ENCODE measurements at places on chromosomes 2 and 18. TPM values are rescaled to one million over a fixed set of nuclear protein-coding genes. Genes with fewer than 3 reads are reported as not detected.

- no peak overlapping the region for H3K4me3 ChIP-seq
- no peak overlapping the region for H3K27ac ChIP-seq
- DNase-seq: no peak
- H3K4me1 ChIP-seq: no peaks in the 10 kb centered on the region
- no peaks in the 10 kb centered on the region for H3K36me3 ChIP-seq
Measured at GRCh38 chr2:146130290-146130689, 1610.4 kb upstream of the ZEB2 start.

DNA sequence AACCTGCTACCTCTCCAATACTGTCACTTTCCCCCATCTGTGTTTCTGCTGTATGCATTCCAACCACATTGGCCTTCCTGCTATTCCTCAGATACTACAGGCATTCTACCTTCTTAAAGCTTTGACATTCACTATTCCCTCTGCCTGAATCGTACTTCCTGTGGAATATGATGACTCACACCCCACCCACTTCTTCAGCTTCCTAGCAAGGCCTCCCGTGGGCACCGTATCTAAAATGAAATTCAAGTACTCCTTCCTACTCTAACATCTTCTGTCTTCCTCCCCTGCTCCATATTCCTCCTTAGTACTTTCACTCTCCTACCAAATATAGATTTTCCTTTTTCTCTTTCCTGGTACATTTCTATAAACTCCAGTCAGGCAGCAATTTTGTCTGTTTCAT lies 710.4 kb downstream of the RNF144A start:
- no peaks in the 10 kb centered on the region for H3K36me3 ChIP-seq
- H3K4me3 ChIP-seq: no peak overlapping the region
- no peaks in the 10 kb centered on the region for H3K27me3 ChIP-seq
- no peak for DNase-seq
- H3K4me1 ChIP-seq: no peaks in the 10 kb centered on the region

GRCh38 chr2:149038442-149039212 lies at the start of gene LYPD6B:
Gene LYPD6B, plus strand, starts transcription at chr2:149038699. Its CDS starts 92,250 bp downstream, at chr2:149130949.
- DNase-seq: no peak
- H3K27me3 ChIP-seq: no peaks in the 10 kb centered on the region
- H3K36me3 ChIP-seq: no peaks in the 10 kb centered on the region
- no peaks in the 10 kb centered on the region for H3K4me1 ChIP-seq
- peak within 1 kb of the TSS; percentile 39 for H3K4me3 ChIP-seq

DNA sequence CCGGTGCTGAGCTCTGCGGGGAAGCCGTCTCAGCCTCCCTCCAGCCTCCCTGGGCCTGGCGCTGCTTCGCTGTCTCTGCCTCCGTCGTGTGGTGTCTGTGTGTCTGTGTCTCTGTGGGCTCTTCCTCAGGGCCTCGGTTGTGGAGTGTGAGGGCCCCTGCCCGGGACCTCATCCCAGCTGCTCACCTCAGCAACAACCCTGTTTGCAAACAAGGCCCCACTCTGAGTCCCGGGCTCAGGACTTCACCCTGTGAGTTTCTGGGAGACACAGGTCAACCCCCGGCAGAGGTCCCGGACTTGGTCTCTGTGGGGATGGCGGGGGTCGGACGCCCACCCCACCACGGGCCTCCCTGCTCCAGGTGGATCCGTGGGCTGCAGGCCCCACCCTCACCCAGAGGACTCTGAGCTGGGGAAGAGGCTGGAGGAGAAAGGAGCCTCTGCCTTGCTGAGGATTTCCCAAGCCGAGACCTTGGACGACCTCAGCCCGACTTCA lies 127.4 kb upstream of the CTDP1 start:
- no peaks in the 10 kb centered on the region for H3K27me3 ChIP-seq
- DNase-seq: no peak
- no peak overlapping the region for H3K27ac ChIP-seq
- no peak overlapping the region for H3K4me3 ChIP-seq
- no peaks in the 10 kb centered on the region for H3K4me1 ChIP-seq
- no peaks in the 10 kb centered on the region for H3K36me3 ChIP-seq

GRCh38 chr2:212732860-212733259 lies 194.3 kb upstream of the ERBB4 start:
- no peaks in the 10 kb centered on the region for H3K27me3 ChIP-seq
- H3K36me3 ChIP-seq: no peaks in the 10 kb centered on the region
- H3K27ac ChIP-seq: no peak overlapping the region
- H3K4me1 ChIP-seq: no peaks in the 10 kb centered on the region

DNA sequence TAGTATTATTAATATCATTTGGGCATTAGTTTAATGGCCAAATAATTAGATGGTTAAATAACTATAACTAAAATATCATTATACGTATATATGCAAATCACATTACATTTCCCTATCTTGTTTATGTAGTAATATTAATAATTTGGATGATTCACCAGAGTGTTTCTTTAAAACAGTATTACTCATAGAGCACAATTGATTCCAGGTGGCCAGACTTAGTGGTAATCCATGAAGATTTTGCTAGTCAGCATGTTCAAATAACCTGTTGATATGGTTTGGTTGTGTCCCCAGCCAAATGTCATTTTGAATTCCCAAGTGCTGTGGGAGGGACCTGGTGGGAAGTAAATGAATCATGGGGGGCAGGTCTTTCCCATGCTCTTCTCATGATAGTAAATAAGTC lies 782.3 kb downstream of the LRP1B start:
- no peak overlapping the region for H3K4me3 ChIP-seq
- DNase-seq: no peak
- H3K27me3 ChIP-seq: no peaks in the 10 kb centered on the region
- H3K27ac ChIP-seq: no peak overlapping the region

DNA sequence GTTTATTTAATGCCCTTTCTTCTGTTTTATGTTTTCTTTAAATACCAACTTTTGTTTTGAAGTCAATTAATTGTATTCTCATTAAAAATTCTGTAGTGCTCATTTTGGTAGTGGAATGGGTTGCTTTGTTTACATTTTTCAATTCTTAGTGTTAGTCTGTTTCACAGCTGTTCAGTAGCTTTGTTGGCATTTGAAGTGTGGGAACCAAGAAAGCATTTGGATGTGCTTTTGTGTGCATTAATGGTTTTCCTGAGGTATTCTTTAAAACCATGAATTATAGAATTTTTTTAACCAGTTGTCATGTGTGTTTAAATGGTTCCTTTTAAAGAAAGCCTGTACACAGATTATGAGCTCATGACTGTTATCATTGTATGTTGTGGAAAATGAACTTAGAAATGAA lies 19.7 kb downstream of the MIB1 start:
- no peaks in the 10 kb centered on the region for H3K27me3 ChIP-seq
- H3K27ac ChIP-seq: no peak overlapping the region
- no peaks in the 10 kb centered on the region for H3K36me3 ChIP-seq
- no peak overlapping the region for H3K4me3 ChIP-seq

DNA sequence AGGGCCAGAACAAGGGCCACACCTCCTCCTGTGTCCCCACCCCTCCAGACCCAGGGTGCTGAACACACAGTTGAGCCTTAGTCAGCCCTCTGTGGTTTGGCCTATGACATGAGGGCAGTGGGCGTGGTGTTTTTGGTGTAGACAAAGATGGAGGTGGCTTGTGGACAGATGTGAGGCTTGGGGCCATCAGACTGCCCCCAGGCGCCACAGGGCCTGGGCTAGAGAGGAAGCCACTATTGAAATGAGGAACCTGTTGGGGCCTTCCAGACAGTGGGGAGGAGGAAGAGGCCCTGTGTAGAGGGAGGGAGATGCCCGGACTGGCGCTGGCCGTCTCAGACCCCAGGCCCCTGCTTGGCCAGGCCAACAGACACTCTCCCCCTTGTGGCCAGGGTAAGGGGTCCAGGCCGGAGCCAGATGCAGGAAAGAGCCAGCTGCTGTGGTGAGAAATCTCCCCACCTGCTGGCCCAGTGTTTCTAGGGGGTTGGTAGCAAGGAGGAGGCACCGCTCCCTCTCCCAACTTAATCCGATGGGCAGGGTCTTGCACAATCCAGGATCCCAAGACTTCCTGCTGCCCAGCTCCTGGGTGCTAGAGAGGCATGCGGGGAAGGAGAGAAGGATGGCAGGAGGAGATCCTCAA lies 53.8 kb downstream of the SMAD7 start:
- peak; percentile 81 for DNase-seq
- H3K4me3 ChIP-seq: no peak overlapping the region
- no peaks in the 10 kb centered on the region for H3K27me3 ChIP-seq
- H3K27ac ChIP-seq: peak overlapping the region; percentile 53
- H3K36me3 ChIP-seq: no peaks in the 10 kb centered on the region

UGT1A8 gene
- not detected for total RNA-seq

Data from right atrium auricular region (tissue), 2 donors.